Stimulated activated naive CD8-positive, alpha-beta T cell treated with anti-CD3 and anti-CD28 coated beads, Interleukin-15, Interleukin-2, amounts not matched to agents 100 U/mL and 50 U/mL, for 24 hours (primary cell): ENCODE measurements at places on chromosomes 3 and 15.
A peak's percentile ranks its signal among the peaks of the same experiment; 100 is the strongest.

DNA sequence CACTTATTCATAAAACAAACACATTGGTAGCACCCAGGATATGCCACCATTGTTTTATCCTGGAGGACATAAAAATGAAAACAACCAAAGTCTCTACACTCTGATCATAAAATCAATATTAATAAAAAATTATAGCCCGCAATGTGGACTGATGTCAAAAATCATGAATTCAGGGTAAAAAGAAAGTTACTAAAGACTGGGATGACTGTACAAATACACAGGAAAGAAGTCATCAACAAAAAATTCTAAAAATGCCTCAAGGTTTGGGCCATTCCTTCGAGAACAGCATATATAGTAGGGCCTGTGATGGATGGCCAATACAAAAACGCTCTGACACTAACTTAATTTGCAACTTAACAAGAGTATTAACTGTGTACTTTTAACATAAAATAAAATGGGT lies 76.8 kb downstream of the THBS1 start:
- DNase-seq: no peak

DNA sequence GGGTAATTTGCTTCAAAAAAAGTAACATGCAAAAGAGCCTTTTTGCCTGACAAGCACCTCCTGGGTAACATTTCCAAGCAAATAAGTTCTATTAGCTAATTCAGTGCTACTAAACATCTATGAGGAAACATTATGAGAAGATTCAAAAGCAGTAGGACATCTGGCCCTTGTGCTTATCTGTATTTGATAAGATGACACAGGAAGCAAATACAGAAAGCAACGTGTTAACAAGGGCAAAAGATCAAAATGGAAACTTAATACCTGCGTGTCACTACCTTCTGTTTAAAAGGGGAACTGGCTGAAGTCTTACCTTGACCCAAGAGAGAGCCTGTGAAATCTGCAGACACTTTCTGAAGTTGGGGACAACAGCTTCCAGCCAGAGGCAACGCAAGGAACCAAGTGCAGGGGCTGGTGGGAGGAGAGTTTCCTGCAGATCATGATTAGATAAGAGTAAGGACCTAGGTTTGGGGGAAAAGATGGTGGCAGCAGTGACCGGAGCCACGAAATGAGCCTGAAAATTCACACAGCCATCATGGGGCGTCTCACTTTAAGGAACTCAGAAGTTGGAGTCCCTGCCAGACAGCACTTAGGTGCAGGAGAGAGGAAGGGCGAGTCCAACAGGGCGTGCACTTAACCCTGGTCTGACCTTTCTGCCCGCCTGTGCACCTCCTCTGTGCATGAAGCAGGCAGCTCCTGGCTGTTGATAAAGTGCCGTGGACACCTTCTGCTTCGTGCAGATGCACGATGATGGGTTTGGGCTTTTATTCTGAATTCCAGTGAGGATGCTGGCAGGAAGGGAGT lies 153.6 kb upstream of the BHLHE40 start:
- peak; percentile 59 for DNase-seq

DNA sequence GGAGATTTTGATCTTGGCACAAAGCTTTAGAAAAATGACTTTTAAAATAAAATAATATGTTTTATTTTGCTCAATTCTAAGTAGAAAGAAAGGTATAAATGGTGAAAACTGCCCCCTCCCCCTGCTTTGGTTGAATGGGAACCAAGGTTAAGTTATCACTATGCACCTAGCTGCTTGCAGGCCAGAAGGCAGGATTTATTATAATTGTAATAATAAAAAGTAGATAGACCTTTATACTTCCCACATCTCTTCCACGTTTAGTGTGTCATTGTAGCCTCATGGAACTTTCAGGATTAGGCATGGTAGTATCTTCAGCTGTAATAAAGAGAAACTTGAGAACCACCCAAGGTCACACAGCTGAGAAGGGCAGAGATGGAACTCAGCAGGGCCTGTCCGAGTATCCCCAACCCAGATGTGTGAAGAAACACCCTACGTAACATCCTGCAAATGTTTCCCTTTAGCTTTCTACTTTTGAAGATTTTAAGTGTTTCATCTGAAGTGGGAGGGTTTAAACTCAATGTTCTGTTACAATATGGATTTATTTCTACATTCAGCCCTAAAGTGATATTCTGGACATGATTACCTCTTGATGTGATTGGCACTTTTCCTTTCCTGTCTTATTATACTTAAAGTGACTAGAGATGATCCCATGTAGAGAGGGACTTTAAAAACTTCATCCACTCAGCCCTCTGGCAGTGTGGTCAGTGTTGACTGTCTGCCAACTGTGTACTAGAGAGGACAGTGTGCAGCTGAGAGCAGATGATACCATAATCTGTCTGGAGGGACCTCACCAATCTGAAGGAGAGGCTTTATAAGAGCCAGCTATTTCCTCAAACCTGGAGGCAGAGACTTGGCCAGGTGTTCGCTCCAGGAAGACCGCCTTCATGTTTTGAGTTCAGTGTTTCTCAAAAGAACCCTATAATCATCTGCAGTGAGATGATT lies 282.5 kb upstream of the TRIM42 start:
- DNase-seq: no peak

GRCh38 chr3:151199554-151200438 lies 3.2 kb downstream of the GPR171 start:
- no peak for DNase-seq

GRCh38 chr3:492586-493316 lies 296.2 kb downstream of the CHL1 start:
- DNase-seq: no peak

- no peak for DNase-seq
Observed at GRCh38 chr3:37922721-37923568, 61.3 kb downstream of the CTDSPL start.

- DNase-seq: no peak
Observed at GRCh38 chr15:60301024-60301423, 96.8 kb downstream of the ANXA2 start.

DNA sequence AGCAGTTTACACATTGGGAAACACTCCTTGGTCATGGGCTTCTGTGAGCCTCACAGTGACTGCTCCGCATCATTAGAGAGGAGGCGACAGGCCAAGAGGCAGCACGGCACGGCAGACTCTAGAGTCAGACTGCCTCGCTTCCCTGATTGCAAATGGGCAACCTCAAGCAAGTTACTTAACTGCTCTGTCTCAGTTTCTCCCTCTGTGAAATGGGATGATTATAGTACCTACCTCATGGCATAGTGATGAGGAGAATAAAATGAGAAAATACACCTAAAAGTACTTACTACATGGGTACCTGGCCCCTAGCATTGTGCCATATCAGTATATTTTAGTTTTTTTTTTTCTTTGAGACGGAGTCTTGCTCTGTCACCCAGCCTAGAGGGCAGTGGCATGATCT lies 4.0 kb upstream of the RCCD1 start:
- no peak for DNase-seq

GRCh38 chr3:12922881-12923431 lies 81.6 kb upstream of the RPL32 start:
- DNase-seq: no peak

- DNase-seq: peak; percentile 11
Observed at GRCh38 chr3:42345811-42346210, 64.6 kb downstream of the LYZL4 start.
